ENCODE measurements at places on chromosomes 2 and 18. TPM values are rescaled to one million over a fixed set of nuclear protein-coding genes. Genes with fewer than 3 reads are reported as not detected.

GRCh38 chr2:235773188-235773928 lies 279.5 kb downstream of the AGAP1 start:
- no peak overlapping the region for H3K27ac ChIP-seq
- no peaks in the 10 kb centered on the region for H3K4me1 ChIP-seq
- no peak overlapping the region for H3K4me3 ChIP-seq

MAPK4 gene
- not detected for total RNA-seq

DNA sequence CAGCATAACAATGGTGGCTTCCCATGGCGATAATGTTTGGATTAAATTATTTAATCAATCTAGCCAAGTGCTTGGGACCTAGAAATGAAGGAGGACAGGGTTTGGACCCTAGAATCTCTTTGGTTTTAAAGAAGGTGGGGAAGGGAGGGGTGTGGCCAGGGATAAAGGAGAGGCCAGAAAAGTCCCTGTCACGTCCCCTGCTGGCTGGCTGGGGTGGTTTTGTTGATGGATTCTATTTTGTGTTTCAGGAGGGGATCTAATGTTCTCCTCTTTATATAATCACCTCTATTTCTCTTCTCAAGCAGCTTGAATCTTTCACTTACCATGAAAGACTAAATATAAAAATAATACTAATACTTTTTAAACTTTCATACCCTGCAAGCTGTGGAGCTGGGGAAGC lies 52.6 kb upstream of the GALR1 start:
- H3K27ac ChIP-seq, result no peak overlapping the region
- H3K4me3 ChIP-seq, result no peak overlapping the region
- DNase-seq, result no peak
- H3K36me3 ChIP-seq, result no peaks in the 10 kb centered on the region

GRCh38 chr18:63157293-63158011 lies 162.1 kb downstream of the BCL2 start:
- no peak for DNase-seq
- peaks cover 18% of the 10 kb centered on the region for H3K27me3 ChIP-seq
- no peak overlapping the region for H3K27ac ChIP-seq
- H3K4me1 ChIP-seq, result peaks cover 19% of the 10 kb centered on the region
- H3K36me3 ChIP-seq, result no peaks in the 10 kb centered on the region

NYAP2 gene
- total RNA-seq, result not detected
